CD8-positive, alpha-beta T cell (primary cell): ENCODE measurements at places on chromosomes 13 and 19.

DNA sequence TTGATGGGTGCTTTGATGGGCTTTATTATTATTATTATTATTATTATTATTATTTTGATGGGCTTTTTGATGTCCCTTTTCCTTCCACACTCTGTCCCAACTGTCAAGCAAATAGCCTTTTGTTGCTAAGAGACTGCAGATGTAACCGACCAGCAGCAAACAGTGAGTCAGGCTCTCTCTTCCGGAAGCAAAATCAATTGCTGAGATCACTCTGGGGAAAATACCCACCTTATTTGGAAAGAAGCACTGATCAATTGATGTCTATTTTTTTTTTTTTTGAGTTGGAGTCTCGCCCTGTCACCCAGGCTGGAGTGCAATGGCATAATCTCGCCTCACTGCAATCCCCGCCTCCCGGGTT, 2.9 kb downstream of the LDLR start:
- no peak for DNase-seq

GRCh38 chr19:3006075-3006767, 22.9 kb downstream of the TLE2 start:
- DNase-seq: no peak

DNA sequence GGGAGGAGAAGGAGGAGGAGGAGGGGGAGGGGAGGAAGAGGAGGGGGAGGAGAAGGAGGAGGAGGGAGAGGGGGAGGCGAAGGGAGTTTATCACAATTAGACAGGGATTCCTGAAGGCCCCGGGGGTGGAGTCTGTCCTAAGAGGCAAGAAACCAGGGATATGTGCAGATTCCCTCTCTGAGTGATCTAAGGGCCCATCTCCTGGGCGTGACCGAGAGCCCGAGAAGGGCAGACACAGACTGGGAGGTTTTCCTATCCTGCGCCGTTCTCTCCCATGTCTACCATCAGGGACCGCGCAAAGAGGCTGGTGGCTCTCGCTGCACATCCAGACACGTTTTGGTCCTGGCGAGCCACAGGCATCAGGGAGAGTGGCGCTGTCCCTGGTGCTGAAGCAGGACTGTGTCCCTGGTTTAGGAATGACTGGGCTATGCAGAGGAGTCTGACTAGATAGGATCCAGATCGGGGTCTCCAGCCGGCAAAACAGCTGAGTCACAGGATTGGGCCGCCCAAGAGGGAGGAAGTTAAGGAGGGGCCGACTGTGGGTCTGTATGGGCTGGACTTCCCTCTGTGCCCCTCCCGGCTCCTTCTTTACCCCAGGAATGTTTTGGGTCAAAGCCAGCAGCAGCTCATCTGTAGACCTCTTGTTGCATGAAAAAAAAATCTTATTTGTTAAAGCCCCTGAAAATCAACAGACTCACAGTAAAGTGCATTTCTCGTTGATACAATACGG, 17.9 kb upstream of the ZNF175 start:
- DNase-seq: peak; percentile 21

DNA sequence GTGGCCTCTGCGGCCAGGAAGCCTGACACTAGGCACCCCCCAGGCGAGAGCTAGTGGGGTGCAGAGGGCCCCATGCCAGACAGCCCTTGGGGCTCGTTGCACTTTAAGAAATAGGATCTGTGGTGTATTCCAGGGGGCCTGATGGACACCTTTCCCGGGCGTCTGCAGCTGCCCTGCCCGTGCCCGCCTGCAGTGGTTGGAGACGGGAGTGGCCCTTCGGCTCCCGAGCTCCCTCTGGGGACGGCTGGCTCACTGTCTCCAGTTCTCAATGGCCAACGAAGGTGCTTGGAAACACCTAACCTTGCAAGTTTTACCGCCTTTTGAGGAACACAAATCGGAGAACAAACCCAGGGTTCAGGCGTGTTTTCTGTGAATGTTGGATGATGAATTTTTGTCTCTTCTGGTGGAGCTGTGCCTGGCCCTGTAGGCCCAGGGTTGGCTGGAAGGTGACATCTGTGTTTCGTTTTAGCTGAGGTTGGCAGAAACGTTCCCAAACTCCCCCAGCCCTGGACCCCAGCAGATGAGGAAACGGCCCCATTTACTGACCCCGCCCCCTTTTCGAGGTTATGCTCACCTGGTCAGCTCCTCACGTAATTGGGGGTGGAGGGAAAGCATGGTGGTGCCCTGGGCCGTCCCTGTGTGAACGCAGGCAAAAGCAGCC, 17.4 kb upstream of the NPAS1 start:
- DNase-seq: no peak

GRCh38 chr19:1648920-1649541, 3.4 kb downstream of the TCF3 start:
- no peak for DNase-seq

GRCh38 chr13:80835902-80836301, 495.0 kb upstream of the SPRY2 start:
- DNase-seq: no peak
